ENCODE measurements at places on chromosomes 11 and 22.

DNA sequence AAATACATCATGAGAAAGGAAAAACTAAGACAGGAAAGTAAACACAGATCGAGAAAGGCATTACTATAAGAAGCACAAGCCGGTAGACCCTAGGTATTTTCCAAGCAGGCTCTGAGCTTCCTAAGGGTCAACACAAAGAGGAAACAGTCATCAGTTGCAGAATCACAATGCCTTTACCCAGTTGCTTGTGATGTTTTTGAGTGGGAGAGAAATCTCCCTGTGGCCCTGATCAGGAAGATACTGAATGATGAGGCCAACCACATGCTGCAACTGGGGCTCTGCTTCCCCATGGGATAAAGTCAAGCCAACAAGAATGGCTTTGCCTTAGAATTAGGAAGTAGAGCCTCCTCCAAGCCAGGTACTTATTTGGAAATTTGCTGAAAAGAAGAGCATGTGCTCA, 132.6 kb downstream of the MICAL2 start:
- no peak for DNase-seq

DNA sequence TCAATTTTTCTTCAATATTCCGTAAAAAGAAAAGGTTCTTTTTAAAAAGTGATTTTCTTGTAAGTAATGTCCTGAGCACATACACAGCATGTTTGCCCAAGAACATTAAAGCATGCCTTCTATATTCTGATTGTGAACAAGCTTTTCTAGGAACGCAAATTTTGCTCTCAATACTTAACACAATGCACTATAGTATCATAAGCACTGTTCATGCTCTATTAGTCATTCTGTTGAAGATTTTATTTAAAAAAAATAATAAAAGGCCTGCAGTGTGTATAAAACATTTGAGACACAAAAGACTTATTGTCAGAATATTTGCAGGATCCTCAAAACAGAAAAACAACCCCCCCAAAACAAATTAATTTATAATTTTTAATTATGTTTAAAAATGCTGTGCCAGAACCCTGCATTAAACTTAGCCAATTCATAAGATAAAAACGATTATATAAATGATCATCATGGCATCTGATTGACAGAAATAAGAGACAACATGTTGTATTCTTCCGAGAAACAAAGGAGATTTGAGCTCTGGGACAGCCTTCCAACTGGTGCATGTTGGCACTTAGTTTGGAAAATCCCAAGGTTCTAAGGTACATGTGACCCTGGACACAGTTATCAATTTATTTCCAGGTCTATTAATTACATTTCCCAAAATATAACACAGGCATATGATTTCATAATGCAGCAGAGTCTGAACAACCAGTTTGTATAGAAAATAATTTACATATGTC, 13.1 kb downstream of the MTMR2 start:
- DNase-seq: no peak

- DNase-seq: no peak
Measured at GRCh38 chr11:73968356-73968966, 14.2 kb downstream of the UCP2 start.

GRCh38 chr22:44165286-44165874, 15.3 kb upstream of the PARVG start:
- no peak for DNase-seq

DNA sequence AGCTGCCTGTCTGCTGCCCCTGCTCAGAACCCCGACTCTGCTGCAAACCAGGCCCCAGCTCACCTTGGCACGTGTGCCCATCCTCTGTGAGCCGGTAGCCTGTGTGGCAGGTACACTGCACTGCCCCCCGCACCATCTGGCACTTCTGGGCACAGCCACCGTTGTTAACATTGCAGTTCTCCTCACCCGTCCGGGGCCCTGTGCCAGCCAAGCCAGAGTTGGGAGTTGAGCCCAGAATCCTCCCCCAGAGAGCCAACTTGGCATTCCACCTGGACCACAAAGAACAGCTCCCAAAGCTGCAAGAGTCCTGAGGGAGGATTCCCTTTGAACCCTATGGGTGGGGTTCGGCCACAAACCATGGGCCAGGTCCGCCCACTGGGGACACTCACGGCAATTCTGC, 22.5 kb downstream of the LRP4 start:
- no peak for DNase-seq

DNA sequence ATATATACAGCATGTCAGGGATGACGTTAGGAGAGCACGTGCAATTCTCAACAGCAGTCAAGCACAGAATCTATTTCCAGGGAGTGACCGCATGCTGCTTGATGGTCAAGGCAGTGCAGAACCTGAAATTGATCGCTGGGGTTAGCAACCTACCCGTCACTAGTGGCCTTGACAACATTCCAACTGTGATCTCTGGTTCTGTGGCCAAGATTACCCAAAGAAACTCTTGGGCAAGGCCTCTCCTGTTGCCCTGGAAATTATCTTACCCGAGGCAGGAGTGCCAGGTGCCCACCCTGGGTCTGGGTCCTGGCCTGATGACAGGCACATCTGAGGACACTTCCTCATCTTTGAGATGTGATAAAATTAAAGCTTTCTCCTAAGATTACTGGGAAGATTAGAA, 2.2 kb downstream of the TM7SF2 start:
- no peak for DNase-seq

DNA sequence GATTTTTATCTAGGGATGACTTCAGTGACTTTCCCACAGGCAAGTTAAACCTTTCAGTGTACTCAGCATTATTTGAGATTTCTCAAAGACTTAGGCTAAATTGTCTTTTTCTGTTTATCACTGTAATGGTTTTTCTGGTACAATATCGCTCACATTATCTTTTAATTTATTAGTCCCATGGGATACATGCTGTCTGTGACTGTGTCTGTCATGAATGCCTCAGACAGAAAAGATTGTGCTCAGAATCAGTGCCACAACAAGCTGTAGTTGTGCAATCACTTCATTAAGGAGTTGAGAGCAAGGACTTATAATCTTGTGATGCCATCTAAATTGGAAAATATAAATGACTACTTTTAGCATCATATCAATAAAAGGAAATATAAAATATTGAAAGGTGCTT, 2374.2 kb upstream of the RAG2 start:
- no peak for DNase-seq

DNA sequence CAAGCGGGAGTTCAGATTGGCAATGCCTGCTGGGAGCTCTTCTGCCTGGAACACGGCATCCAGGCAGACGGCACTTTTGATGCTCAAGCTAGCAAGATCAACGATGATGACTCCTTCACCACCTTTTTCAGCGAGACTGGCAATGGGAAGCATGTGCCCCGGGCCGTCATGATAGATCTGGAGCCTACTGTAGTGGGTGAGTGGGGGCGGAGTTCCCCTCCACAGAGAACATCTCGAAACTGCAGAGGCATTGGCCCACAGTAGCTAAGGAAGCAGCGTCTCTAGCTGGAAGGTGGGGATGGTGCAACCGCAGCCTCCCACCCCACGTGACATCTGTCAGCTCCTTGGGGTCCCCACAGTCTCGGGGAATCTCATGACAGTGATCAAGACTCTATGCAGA, 10.9 kb downstream of the TUBA8 start:
- no peak for DNase-seq

GRCh38 chr11:62260261-62260953, 9.6 kb upstream of the SCGB2A2 start:
- DNase-seq: no peak

DNA sequence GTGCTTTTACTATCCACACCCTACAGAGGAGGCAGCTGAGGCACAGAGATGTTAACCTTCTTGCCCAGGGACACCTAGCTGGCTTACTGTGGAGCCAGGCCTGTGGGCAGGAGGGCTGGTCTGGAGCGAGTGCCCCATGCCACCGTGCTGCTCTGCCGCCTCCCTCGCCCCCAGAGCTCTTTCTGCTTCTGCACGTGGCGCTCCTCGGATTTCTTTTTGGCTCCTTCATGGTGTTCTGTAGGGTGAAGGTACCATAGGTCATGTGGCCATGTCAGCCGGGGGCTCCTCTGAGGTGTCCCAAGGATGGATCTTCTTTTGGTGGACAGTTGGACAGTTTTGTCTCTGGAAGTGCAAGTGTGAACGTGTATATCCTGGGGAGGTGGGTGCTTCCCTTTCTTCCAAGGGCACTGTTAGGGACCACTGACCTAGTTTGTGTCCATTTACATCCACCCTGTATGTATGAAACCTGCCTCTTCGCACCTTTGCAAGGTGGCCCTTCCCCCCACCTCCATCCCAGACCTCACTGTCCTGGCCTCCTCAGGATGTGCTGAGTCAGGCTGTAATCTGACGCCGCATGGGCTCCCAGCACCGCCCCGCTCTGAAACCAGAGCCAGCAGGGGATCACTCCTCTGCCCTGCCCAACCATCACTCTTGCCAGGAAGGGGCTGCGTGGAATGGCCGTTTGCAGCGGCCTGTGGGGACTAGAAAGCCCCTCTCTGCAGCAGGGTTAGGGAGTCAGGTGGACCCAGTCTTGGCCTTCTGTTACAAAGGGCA, 31.7 kb downstream of the POLR3H start:
- DNase-seq: peak; percentile 23

DNA sequence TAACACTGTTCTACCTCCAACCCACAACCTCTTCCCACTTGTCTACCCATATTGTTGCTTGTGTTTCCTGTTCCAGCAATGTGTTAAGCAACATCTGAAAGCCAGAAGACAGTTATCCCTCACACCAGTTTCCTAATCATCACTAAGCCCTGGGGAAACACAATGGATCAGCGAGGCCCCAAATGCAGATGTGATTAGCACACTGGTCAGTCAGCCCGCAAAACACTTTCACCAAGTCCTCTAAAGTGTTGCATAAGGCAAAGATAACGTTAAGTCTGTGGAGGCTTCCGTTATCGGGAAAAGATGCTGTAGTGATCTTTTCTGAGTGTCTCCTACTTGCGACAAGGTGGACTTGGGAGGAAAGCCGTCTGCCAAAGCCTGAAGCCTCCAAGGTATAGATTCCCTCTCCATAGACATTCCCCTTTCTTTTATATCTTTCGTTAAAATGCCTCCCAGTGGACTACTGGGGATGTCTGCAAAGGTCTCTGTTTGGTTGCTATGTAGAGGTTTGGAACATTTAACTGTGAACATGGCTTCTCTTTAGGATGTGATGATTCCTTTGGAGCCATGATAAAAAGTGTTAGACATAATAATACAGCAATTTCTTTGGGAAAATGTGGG, at the start of gene MS4A3:
TSS of gene MS4A3 (plus strand) at position 317 of the 621 bp plus-strand sequence. CDS start 4,496 bp downstream, outside the sequence.
- no peak for DNase-seq

DNA sequence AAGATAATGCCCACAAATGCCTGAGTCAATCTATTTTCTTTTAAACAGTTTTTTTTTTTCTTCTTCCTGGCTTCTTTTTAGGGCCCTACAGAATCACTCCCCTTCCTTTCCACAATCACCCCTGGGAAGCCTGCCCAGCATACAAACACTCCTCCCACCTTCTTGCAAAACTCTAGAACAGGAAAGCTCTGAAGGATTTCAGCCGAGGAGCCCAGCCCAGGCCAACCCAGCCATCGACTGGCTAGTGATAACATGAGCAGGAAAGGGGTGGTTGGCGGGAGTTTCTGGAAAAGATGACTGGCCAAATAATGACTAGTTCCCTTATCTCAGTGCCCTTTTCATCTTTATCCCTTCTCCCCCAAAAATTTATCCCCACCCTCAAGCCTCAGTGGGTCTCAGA, 68.2 kb downstream of the USP35 start:
- peak; percentile 84 for DNase-seq

- DNase-seq: no peak
Measured at GRCh38 chr11:62324731-62325556, 12.3 kb upstream of the ASRGL1 start.

DNA sequence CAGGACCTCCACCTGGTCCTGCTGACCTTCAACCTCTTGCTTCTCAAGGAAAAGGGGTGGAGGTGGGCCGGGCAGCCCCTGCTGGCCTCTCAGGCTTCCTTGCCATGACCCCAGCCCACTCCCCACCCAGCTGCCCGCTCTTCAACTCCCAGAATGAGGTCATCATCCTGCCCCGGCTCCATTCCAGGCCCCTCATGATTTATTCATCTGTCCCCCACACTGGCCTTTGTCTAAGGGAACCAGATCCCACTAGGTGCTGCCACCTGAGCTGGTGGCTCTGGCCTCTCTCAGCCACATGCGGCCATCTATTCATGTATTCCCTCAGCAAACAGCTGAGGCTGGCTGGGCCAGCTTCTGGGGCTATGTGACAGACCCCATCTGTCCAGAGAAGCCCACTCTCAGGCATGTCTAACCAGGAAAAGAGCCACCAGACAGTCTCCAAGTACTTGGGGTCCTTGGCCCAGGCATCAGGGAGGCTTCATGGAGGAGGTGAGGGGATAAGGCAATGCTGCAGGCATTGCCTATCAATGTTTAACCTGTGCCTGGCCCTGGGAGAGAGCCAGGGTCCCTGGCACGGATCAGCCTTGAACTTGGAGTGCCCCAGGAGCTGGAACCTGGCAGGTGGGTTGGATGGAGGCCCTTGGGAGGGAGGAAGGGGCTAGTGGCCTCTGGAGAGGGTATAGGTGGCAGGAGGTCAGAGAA, 2.2 kb upstream of the CABP2 start:
- DNase-seq: no peak

- no peak for DNase-seq
Measured at GRCh38 chr11:18618342-18619025, 15.7 kb downstream of the SPTY2D1 start.

DNA sequence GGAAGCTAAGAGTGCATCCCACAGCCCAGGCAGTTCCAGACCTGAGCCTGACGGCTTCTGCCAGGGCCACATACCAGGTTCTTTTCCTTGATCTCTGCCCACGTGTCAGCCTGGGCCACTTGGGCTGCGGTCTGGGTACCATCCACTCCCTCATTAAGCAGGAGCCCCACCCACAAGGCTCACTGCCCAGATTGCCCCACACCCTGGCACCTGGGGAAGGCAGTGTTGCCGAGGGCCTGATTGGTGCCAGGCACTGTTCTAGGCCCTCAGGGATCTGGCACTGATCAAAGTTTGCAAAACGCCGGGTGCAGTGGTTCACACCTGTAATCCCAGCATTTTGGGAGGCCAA, 15.4 kb downstream of the GGA1 start:
- DNase-seq: no peak

GRCh38 chr22:37659066-37659896, 758 bp downstream of the PDXP start:
- DNase-seq: no peak

- no peak for DNase-seq
Measured at GRCh38 chr11:1460396-1460985, 26.1 kb downstream of the MOB2 start.

DNA sequence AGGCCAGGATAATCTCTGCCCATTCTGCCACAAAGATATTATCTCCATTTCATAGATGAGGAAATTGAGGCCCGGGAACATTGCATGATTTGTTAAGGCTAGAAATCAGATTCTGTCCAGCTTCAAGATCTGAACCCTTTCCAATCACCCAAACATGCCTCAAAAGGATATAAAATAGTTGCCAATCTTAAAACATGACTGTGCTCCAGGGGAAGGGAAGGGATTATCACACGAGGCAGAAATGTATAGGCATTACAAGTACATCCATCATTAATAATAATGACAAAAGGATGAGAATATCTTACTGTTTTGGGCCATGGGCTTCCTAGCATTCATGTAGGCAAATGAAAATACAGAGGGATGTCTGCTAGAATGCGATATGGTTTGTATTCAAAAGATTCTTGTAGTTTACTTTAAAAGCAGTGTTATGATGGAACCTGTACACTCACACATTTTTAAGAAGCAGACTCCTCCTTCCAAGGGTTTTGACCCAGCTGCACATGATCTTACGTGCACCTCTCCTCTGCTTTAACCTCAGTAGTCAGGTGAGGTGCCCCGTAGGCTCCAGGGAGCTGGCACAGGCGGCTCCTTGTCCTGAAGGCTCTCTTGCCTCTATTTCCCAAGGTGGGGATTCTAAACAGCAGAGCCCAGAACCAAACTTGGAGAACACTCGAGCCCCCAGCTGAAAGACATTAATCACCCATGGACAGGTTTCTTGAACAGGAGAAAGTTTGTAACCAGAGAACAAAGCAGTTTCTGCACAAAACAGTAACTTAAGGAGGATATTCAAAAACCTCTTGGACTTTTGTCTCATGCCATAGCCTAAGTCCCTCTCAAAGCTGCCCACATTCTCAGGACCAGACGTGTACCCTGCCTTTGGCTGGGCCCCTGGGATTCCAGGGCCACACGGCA, 36.0 kb downstream of the PARVA start:
- no peak for DNase-seq

Data from AG09319 (cell line).